Pancreas (tissue), 10 donors: ENCODE measurements at places on chromosomes 2 and 18. TPM values are rescaled to one million over a fixed set of nuclear protein-coding genes. Genes with fewer than 3 reads are reported as not detected.
A peak's percentile ranks its signal among the peaks of the same experiment; 100 is the strongest.

- no peak for DNase-seq
Measured at GRCh38 chr2:159855143-159855542, 57.1 kb upstream of the CD302 start.

DNA sequence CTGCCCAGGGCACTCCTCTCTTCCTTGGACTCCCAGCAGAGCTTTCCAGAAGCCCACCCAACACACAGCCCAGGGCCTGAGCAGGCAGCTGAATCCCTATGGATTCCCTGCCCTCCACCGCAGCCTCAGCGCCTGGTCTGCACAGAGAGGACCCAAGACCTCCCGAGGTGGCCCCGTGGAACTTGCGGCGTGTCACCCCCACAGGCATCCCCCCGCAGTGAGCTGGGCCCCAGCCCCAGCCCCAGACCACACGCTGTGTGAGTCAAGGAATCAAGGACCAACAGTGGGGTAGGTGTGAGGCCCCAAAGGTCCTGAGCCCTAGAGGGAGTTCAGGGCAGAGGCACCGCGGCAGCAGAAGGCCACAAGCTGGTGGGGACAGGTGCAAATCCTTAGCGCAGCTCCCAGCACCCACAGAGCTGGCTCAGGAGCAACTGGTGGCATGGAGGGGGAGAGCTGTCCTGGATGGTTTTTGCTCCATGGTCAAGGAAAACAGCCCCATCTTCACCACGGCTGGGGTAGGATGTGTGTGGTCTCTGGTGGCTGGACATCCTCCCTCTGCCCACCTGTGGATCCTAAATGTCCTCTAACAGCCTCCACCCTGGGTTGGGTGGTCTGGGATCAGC lies 8.5 kb downstream of the HS6ST1 start:
- DNase-seq = peak; percentile 55

DNA sequence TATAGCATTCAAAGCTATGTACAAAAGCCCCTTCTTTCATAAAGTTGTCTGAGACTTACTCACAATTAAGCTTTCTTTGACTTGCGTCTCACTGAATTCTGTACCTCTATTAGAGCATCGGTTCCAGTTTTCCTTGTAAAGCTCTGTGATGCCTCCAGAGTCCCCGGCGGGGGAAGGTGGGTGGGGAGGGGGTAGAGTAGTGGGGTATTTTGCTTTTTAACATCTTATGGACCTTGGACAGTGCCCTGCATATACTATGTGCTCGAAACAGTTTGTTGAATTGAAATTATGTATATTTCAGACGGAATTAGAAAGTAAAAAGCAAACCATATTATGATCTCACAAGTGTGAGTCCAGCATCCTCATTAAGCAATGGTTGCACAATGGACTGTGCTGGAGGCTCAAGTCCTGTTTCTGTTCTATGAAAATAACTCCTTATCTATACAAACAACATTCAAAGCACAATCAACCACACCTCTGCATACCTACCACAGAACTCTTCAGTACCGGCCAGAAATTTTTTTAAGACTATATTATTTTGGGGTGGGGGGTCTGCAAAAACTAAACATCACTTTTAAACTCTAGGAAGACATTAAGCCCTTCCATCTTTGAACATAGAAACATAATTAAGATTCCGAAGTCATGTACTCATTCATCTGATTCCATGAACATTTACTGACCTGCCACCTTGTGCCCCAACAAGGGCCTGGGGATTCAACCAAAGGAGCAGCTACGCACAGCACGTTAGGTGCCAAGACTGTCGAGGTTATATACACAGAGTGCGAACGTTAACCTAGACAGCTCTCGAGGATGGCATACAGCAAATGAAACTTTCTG lies 908 bp downstream of the STAT1 start:
- no peak for DNase-seq

DNA sequence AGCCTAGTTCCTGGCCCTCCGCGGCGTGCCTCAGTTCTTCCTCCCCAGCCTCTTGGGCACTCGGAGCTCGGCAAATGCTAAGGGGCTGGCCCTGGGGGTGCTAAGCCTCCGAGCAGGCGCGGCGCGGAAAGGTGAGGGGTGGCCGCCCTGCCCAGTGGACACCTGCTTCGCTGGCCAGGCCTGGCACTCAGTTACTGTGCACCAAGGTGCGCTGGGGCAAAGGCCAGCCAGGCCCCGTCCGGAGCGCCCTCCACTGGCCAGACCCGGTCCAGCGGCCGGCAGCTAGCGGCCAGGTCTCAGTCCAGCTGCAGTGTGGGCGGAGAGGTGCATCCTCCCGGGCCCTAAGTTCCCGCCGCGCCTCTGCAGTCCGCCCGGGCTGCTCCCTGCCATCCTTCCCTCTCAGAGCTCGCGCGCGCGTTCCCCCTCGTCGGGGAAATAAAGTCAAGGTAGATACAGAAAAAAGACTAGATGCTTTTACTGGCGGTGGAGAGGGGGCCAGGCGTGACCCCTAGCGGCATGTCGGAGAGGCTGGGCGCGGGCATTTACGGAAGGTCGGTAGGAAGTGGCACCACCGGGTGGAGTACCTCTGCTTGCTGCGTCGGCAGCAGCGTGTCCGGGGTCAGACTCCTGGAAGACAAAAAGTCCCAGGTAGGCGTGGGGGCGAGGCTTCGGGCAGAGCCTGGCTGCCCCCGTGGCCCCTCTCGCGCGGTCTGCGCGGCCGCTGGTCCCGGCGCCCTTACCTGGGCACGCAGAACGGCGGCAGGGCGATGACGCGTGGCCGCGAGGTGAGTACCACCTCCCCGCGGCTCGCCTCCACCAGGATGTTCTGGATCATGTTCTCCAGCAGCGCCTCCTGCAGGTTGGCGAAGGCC lies 9.4 kb upstream of the CRYBA2 start:
- DNase-seq = peak; percentile 91

GRCh38 chr2:20532634-20533437 lies 86.0 kb downstream of the RHOB start:
- no peak for DNase-seq

GRCh38 chr18:25074925-25075324 lies 277.0 kb downstream of the ZNF521 start:
- DNase-seq = no peak

DNA sequence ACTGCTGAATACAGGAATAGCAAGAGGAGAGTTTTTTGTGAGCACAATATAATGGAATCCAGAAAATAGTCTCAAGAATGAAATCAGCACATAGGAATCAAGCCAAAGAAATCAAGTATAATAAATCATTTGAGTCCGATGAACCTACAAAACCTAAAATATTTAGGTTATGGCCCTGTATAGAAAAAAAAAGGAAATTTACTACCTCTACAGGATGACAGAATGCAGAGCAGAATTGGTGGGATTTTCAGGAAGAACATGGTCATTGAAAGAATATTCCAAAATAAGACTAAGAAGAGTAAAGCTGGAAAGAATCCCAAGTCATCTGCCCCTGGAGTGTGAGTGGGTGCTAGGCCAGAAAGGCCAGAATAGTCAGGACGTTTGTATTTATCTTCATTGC lies 1041.2 kb upstream of the CDH2 start:
- no peak for DNase-seq

DNA sequence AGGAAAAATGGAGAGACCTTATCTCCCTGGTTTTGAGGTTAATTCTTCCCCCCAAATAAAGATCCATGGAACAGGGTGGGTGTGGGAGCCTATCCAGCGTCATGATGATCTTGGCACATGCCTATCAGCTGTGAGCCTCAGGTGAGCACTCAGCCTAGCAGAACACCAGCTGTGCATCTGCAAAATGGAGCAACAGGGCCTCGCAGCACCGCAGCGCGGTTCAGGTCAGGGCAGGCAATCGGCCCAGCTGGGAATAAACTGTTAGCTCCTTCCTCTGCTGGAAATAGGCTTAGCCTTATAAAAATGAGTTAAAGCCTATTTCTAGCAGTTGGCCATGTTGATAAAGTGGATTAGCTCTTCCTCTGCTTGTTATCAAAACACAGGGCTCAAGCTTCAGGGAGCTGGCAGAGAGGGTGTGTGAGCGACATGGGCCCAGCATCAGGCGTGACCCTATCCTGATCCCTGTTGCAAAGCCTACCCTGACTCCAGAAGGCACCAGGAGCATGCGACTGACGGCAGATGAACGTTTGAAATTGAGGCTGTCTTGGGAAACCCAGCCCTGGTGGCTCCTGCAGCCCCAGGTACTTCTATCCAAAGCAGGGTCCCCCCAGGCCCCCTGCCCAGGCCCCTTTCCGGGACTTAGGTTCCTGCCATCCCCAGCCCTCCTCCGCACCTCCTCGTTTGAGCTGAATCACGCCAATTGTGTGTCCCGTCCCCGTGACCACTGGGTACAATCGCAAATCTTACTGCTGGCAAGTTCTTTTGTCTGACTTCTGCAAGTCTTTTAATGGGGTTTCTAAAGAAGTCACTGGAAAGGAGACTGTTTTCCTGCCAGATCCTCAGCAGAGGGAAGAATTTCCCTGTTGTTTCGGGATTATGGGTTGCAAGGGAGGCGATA lies 35.4 kb downstream of the ARHGEF4 start:
- no peak for DNase-seq

DNA sequence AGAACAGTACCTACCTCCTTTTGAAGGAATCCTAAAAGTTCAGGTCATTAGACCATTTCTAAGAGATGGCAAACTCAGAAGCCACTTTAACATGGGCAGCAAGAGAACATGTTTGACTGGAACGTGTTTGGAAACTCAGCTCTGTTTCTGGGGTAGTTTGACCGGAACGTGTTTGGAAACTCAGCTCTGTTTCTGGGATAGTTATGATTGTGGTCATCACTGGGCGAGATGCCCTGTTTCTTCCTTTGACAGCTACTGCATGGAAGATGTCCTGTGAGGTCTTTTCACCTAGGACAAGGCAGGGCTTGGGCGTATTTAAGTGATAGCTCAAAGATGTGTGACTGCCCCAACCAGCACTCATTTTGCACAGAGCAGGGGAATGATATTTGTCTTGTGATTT lies 19.9 kb upstream of the SERPINB13 start:
- DNase-seq = no peak

DNA sequence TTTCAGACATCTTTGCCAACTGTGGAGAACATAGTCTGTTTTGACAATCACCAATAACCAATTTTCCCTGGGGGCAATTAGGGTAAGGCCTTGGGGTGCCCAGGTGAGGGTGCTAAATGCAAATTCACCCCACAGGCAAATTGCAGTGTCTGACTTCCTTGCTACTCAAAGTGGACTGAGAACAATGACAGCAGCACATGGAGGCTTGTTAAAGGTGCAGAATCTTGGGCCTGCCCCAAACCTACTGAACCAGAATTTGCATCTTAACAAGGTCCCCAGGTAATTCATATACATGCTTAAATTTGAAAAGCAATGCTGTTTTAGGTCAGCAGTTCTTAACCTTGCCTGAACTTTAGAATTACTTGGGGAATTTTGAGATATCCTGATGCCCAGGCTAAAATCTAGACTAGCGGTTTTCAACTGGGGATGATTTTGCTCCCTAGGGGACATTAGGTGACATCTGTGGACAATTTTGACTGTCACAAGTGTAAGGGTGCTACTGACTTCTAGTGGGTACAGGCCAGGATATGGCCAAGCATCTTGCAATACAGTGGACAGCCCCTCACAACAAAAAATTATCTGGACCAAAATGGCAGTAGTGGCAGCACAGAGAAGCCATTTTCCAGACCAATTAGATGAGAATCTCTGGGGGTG lies 80.2 kb upstream of the GCFC2 start:
- DNase-seq = no peak

DNA sequence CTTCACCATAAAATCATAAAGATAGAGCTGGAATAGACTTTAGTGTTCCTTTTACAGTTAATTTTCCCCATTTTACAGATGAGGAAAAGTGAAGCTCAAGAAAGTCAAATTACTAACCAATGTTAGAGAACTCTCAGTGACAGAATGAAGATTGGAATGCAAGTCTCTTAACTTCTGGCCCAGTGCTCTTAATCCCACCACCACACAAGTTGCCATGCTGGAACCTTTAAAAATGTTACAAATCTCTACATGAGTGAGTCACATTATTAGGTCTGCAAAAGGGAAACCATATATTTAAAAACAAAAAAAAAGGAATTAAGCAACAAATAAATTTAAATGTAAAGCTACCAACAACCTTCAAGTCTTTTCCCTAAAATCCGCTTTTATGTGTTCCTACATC lies 3.5 kb downstream of the NCKAP1 start:
- no peak for DNase-seq

Gene PMS1
- total RNA-seq = 9.8 TPM

Gene ERMN
- 0.06 TPM for total RNA-seq

Gene MAP3K19
- total RNA-seq = not detected

Gene MRPS9
- total RNA-seq = 14.5 TPM

Gene CDH7
- not detected for total RNA-seq

Gene PECR
- 5.1 TPM for total RNA-seq

Gene C2orf66
- 0.20 TPM for total RNA-seq
